ENCODE measurements at places on chromosomes 16 and 17.

DNA sequence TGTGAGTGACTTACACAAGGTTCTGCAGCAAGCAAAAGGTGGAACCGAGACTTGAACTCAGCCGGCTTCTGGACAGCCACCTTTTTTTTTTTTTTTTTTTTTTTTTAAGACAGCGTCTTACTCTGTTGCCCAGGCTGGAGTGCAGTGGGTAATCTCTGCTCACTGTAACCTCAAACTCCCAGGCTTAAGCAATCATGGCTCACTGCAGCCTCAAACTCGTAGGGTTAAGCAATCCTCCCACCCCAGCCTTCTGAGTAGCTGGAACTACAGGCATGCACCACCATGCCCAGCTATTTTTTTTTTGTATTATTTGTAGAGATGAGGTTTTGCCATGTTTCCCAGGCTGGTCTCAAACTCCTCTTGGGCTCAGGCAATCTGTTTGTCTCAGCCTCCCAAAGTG is 55.2 kb upstream of the GOT2 start:
- no peak for DNase-seq

DNA sequence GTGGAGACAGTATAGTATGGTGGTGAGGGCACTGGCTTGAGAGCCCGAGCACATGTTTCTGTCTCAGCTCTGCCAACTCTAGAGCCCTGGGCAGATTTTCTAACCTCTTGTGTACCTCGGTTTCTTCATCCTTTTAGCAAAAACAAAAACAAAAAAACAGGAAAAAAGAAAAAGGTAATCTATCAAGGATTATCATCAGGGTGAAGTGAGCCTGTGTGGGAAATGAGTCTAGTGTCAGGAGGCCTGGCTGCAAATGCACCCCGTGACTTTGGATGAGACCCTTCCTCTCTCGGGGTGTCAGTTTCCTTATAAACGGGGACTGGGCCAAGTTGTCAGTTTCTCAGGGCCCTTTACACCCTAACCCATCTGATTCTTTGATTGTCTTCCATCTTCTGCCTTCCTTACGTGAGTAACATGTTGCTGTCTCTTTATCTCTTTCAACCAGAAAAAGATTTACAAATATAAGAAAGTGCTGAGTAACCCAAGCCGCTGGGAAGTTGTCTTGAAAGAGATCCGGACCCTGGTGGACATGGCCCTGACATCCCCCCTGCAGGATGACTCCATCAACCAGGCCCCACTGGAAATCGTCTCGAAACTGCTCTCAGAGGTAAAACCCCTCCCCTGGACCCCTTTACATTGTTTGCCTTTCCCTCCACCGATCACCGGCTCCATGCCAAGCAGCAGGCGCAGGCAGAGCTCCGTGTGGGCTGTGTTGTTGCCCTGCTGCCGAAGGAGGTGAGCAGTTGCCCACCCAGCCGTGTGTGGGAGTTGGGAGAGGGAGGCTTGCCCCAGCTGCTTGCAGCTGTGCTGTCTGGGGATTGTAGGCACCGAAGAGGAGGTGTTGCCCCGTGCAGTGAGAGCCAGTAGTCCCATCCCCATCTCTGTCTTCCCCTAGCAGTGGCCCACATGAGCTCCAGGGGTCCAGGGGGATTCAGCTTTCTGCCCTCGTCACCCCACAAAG is 127.1 kb upstream of the PLCG2 start:
- no peak for DNase-seq

DNA sequence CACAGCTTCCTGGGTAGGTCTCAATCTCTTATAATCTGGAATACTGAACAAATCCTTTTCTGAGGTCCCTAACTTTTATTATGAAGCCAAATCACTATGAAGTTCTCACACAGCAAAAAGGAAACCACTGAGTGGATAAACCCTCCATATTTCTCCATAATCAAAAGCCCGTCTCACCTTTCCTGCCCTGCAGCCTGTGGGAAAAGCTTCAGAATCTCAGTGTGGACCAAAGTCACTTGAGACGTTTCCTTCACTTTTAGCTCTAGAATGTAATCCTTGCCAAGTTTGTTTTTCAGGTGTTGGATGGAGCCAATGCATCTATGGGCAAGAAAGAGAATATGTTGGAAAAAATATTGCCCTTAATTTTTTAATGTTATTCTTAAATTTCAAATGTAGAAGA is 22.0 kb upstream of the ABCA9 start:
- no peak for DNase-seq

GRCh38 chr16:49488740-49489525 is 115.3 kb downstream of the C16orf78 start:
- DNase-seq, result no peak

DNA sequence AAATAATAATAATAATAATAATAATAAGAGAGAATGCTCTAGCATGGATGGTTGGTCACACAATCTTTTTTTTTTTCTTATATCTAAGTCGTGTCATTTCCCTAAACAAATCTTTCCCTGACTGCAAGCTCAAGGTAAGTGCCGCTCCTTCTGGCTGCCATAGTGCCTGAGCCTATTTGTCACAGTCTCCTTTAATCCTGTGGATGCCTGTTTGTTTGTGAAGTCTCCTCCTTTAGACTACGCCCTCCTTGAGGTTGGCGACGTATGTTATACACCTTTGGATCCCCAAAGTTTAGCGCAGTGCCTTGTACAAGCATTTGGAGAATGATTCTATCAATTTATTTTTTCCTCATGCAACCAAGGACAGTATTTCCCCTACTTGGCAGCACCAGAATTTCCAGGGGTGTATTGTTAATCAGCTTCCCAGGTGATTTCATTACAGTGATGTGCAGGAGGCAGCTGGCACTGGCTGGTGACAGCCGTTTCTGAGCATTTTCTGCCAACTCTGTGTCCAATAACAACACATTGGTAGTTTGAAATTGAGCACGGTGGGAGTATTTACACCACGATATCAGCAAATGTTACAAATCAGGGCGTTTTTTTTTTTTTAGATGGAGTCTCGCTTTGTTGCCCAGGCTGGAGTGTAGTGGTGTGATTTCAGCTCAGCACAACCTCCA is 26.6 kb downstream of the TMEM238L start:
- DNase-seq, result no peak

- DNase-seq, result no peak
Observed at GRCh38 chr17:75592348-75593020, 4.9 kb downstream of the MYO15B start.

DNA sequence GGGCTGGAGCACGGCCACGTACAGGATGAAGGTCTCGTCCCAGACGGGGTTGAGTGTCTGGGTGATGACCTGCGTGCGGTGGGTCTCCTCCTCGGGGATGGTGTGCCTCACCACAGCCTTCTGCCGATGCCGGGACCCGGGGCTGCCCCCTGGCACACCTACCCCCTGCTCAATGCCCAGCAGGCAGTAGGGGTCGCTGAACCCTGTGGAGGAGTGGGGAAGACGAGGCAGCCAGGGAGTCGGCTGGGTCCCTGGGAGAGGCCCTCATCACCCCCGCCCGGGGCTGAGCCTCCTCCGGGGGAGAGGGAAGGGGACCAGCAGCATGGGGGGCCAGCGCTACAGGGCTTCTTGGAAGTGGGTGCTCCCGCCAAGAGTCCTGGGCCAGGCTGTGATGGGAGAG is 1.8 kb downstream of the UNC13D start:
- no peak for DNase-seq

- no peak for DNase-seq
Observed at GRCh38 chr17:34228781-34229180, 26.3 kb upstream of the CCL2 start.

- DNase-seq, result no peak
Observed at GRCh38 chr16:50888486-50889261, 146.8 kb downstream of the CYLD start.

- DNase-seq, result no peak
Observed at GRCh38 chr16:2900526-2901075, 11.1 kb upstream of the FLYWCH1 start.

- no peak for DNase-seq
Observed at GRCh38 chr17:47066095-47066494, 87.0 kb upstream of the RPRML start.

DNA sequence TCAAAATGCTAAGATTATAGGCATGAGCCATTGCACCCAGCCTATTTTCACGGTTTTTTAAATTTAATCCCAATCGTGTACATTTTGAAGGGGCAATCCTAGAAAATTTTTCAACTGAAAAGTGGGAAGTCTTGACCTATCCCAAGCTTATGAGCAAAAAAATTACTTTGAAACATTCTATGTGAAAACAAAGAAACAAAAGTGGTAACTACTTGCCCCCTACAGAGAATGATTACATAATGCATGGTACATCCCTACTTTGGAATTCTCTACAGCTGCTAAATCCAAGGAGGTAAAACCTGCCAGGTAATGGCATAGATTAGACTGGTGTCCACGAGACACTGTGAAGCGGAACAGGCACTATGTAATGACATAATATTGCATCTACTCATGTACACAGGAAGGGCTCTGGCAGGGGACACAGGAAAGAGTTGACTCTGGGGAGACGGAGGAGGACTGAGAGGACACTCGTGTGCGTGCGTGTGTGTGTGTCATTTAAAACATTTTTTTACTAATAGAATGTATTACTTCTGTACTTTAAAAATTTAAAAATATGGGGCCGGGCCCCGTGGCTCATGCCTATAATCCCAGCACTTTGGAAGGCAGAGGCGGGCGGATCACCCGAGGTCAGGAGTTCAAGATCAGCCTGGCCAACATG is 15.7 kb downstream of the ASGR2 start:
- DNase-seq, result no peak

DNA sequence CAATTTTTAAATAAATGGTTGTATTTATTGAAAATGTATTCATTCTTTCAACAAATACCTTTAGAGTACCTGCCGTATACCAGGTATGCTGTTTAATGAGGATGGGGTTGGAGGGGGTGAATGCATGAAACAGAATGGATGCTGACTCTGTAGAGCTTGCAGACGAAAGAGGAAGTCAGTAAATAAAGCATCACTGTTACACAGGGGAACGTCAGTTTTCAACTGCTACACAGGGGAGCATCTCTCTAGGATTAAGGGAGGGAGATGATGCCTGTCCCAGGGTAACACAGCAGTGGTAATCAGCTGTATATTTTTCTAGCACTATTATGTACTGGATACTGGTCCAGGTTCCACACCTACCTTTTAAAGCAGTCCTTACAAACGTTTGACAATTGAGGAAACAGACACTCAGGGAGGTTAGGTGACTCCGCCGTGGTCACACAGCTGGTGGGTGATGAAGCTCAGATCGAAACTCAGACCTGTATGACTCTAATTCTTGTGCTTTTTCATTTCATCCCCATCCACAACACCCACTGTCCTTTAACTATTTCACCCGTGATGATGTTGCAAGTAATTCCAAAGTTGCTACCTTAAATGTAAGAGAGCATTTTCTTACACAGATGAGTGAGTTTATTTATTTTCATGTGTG is 452.1 kb upstream of the HSBP1 start:
- DNase-seq, result no peak

DNA sequence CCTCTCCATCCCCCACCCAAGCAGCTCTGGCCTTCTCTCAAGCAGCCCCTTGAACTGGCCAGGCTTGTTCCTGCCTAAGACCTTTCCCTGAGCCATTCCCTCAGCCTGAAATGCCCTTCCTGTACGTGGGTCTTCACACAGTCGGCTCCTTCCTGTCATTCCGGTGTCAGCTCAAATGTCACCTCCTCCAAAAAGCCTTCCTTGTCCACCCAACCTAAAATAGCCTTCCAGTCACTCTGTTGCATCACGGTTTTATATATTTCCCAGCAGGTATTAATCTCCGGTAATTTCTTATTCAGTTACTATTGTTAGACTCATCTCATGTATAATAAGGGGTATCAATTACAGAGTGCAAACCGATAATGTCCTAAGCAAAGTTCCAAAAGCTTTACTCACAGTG is 51.8 kb downstream of the C17orf67 start:
- DNase-seq, result no peak

- no peak for DNase-seq
Observed at GRCh38 chr17:65173976-65174683, 37.0 kb downstream of the RGS9 start.

- DNase-seq, result no peak
Observed at GRCh38 chr16:87931504-87931903, 4.8 kb downstream of the CA5A start.

GRCh38 chr16:5977329-5977728 is 879.7 kb upstream of the EEF2KMT start:
- DNase-seq, result no peak

- no peak for DNase-seq
Observed at GRCh38 chr16:15547768-15548096, 95.2 kb downstream of the MARF1 start.

- no peak for DNase-seq
Observed at GRCh38 chr16:73710526-73710925, 586.1 kb upstream of the PSMD7 start.

DNA sequence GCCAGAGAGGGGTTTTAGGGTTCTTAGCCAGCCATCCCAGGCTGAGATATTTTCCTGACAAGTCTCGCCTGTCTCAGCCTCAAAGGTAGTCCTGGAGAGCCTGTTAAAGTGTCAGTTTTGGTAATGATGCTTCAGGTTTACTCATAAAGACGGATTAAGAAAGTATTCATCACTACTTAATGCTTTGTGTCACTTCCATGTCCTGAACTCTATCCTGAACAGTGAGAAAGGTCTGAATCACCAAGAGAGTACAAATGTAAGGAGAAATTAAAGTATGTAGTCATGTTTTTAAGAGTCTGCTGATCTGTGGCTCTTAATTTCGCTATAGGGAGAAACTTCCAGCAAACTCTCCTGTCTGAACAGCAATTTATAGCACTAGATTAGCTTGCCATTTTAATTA is 14.0 kb downstream of the RPGRIP1L start:
- DNase-seq, result no peak

GRCh38 chr17:43771463-43771862 is 7.3 kb downstream of the DUSP3 start:
- DNase-seq, result no peak

- DNase-seq, result no peak
Observed at GRCh38 chr17:51860954-51861561, 297.5 kb downstream of the CA10 start.

DNA sequence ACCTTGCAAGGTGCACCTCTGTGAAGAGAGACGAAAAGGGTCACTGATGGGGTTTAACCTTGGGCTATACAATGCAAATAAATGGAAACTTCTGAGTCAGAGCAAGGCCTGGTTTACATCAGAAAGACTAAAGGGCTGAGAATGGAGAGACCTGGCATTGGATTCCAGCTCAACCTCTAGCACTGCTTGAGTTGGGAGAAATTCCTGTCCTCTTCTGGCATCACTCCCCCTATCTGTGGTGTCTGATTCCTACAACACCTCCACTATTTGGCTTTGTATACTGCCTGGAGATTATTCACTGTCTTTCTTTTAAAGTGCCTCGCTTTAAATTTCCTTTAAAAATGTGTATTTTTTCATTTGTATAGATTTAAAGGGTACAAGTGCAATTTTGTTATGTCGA is 68.8 kb downstream of the GPR139 start:
- no peak for DNase-seq

- DNase-seq, result no peak
Observed at GRCh38 chr17:57401556-57402488, 145.5 kb downstream of the MSI2 start.

- DNase-seq, result no peak
Observed at GRCh38 chr16:81864646-81865382, 85.7 kb downstream of the PLCG2 start.
